Neural crest cell (in vitro differentiated cells): ENCODE measurements at places on chromosomes 7 and 10. TPM values are rescaled to one million over a fixed set of nuclear protein-coding genes. Genes with fewer than 3 reads are reported as not detected.

- H3K4me1 ChIP-seq: no peaks in the 10 kb centered on the region
- H3K4me3 ChIP-seq: no peak within 1 kb of the TSS
Observed at GRCh38 chr7:100358027-100358856, at the start of gene PILRB. TSS of gene PILRB (plus strand) at chr7:100358117. CDS start at chr7:100358303, 186 bp downstream.

GRCh38 chr7:87872346-87872745, 3.8 kb downstream of the SLC25A40 start:
- peaks cover 60% of the 10 kb centered on the region for H3K36me3 ChIP-seq
- no peak for DNase-seq
- H3K27ac ChIP-seq: no peak overlapping the region

DNA sequence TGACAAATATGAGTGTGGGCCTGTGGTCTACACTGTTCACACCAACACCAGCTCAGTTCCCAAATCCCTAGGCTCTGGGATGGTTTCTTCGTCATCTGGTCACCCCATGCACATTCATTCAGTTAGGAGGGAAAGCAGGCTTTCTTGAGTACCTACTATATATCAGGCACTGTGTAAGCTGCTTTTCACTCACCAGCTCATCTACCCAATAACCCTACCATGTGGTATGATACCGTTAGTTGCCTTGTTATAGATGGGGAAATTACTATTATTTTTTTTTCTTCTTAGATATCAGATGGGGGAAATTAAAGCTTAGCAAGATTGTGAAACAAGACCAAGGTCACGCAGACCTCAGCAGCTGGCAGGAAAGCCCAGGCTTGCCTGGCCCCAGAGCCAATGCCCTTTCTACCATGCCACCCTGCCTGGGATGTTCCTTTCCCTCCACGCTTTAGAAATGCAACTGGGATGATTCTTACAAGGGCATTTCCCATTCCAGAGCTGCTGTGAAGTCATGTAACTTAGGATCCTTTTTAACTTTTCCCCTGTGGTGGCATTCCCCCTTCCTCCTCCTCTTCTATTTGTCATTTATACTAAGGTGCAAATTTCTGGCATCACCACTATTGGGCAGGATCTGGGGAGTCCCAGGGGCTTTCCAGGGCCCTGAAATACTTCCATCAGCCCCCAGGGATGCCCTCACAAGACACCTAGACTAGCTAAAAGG, 93.1 kb upstream of the EFCAB10 start:
- no peak for DNase-seq
- H3K27ac ChIP-seq: no peak overlapping the region
- no peak overlapping the region for H3K4me3 ChIP-seq
- H3K27me3 ChIP-seq: no peaks in the 10 kb centered on the region

DNA sequence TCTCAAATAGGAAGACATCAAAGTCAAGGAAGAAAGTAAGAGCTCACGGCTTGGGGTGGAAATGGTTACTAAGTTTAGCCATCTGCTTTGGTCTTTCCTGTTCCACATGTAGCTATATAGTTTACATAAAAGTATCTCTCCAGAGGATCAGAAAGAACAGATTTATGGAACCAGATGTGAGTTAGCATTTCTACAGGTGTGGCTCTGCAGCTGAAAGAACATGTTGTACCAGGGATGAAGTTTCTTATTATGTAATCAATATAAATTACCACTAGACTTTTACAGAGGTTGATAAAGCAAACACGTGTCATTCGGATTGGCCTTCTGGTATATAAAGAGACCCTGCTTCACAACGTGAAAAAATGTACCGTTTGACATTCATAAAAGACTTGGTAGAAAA, 19.9 kb downstream of the CALD1 start:
- no peaks in the 10 kb centered on the region for H3K27me3 ChIP-seq
- no peak for DNase-seq
- no peak overlapping the region for H3K4me3 ChIP-seq
- H3K4me1 ChIP-seq: peaks cover 3% of the 10 kb centered on the region
- H3K27ac ChIP-seq: no peak overlapping the region

AKR1D1 gene
- not detected in 2 replicates for total RNA-seq
